Ascending aorta (tissue), 2 donors: ENCODE measurements at places on chromosomes 11 and 22. TPM values are rescaled to one million over a fixed set of nuclear protein-coding genes. Genes with fewer than 3 reads are reported as not detected.

The FOLR1 gene
- total RNA-seq, result not detected

The NLRP10 gene
- total RNA-seq, result not detected

- no peak for DNase-seq
These were observed 15.2 kb downstream of the TANGO2 start for GRCh38 chr22:20036084-20036482.

DNA sequence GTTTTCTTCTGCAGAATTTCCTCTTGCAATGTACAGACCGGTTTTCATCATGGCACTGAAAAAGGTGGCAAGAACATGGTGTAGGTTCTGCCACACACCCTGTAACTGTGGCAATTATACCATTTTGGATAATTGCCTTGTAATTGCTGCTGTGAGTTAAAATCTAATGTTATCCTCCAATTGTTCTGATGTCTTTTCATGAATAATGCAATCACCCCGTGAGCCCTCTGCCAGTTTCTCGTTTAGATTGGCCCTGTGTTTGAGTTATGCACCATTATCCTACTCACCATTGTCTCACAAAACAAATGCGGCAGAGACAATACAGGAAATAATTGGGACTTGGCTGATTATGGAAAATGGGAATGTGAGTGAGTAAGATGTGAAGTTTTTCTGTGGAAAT lies 61.8 kb upstream of the MTNR1B start:
- DNase-seq, result no peak

DNA sequence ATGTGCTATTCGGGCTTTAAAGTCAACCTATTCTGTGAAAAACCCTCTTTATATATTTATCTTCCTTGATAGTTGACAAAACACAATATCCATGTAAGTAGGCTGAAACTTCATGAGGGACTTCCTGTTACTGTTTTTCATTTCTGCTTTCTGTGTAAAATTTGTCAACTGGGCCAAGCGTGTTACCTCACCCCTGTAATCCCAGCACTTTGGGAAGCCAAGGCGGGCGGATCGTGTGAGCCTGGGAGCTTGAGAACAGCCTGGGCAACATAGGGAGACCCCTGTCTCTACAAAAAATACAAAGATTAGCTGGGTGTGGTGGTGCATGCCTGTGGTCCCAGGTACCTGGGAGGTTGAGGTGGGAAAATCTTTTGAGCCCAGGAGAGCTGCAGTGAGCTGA lies 66.5 kb upstream of the SLC25A18 start:
- no peak for DNase-seq

DNA sequence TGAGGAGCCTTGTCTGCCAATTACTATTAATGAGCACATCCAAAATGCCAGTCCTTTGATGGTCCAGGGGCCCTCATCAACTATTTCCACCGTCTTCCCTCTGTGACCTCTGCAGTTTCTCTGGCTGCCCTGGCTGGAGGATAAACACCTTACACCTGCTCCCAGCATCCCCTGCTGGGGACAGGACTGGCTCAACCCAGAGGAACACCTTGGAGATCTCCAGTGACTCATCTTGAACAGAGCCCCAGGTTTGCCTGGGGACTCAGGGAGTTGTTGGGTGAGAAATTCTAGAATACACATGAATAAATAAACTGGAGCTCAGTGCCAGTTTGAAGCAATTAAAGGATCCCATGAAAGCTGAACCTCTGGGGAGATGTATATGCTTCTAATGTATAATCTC lies 24.0 kb upstream of the ELF5 start:
- no peak for DNase-seq

GRCh38 chr11:122273476-122274191 lies 157.6 kb upstream of the BLID start:
- no peak for DNase-seq
